PC-9 (cell line): ENCODE measurements at places on chromosomes 11 and 22. TPM values are rescaled to one million over a fixed set of nuclear protein-coding genes. Genes with fewer than 3 reads are reported as not detected.

DNA sequence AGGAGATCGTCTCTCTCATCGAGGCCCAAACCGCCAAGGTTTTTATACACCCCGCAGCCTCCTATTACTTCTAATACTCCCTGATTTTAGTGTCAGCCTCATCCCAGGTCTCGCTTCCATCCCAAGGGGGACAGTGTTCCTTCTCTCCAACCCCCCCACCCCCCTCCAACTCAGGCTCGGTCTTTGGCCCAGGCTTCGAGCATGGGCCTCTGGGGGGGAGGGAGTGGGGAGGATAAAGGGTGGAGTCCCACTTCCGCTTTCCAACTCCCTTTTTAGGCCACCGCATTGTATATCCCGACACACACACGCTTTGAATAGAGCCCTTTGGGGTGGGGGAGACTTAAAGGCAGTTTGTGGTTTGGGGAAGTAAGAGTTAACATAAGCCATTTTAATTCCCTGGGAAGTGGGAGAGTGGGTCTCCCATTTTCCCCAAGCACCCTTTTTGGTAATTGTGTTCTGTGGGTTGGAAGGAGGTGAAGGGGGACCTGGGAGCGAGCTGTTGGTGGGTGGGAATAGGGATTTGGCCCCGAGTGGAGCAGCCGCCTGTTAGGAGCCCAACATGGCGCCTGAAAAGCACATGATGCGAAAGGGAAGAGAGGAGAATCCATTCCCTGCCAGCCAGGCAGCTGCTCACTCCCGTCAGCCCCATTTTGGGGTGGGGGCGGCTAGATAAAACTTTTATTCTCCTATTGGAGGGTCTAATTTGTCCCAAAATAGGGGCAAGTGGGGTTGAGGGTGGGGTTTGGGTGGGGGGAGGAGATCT, 844 bp downstream of the PCF11 start:
- peaks cover 38% of the 10 kb centered on the region for H3K4me1 ChIP-seq
- peak; percentile 29 for DNase-seq
- peak overlapping the region; percentile 84 for H3K27ac ChIP-seq
- H3K36me3 ChIP-seq: peaks cover 33% of the 10 kb centered on the region
- H3K4me3 ChIP-seq: peak overlapping the region; percentile 97

- peaks cover 97% of the 10 kb centered on the region for H3K27me3 ChIP-seq
- no peak overlapping the region for H3K4me3 ChIP-seq
- DNase-seq: no peak
- H3K36me3 ChIP-seq: no peaks in the 10 kb centered on the region
- H3K27ac ChIP-seq: no peak overlapping the region
These were observed 46.1 kb upstream of the JAM3 start for GRCh38 chr11:134022748-134023147.

DNA sequence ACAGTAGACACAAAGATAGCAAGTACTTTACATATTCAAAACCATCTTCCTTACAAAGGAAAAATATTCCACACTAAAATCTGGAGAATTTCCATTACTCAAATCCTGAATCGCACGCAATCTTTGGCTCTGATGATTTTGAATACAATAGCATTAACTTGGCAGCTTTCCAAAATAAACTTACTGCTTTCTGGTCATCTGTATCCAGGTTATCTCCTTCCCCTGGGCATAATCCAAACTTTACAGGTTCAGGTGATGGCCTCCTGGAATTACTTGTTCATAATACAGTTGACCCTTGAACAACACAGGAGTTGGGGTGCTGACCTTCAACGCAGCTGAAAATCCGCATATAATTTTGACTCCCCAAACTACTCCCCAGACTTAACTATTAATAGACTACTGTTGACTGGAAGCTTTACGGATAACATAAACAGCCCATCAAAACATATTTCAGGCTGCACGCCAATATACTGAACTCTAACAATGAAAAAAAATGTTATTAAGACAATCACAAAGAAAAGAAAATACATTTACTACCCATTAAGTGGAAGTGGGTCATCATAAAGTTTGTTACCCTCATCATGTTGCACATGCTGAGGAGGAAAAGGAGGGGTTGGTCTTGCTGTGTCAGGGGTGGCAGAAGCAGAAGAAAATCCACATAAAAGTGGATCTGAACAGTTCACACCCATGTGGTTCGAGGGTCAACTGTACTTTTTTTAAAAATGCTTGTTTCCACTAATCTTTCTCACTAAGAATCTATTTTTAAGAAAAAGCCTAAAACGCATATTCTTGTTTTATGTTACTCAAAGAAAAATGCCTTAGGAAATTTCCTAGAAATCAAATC, 6.5 kb downstream of the MTMR2 start:
- H3K4me1 ChIP-seq: peaks cover 54% of the 10 kb centered on the region
- H3K27me3 ChIP-seq: no peaks in the 10 kb centered on the region
- no peak overlapping the region for H3K4me3 ChIP-seq
- peaks cover 26% of the 10 kb centered on the region; the same call in 1 of the 2 replicates for H3K36me3 ChIP-seq
- H3K27ac ChIP-seq: no peak overlapping the region

DNA sequence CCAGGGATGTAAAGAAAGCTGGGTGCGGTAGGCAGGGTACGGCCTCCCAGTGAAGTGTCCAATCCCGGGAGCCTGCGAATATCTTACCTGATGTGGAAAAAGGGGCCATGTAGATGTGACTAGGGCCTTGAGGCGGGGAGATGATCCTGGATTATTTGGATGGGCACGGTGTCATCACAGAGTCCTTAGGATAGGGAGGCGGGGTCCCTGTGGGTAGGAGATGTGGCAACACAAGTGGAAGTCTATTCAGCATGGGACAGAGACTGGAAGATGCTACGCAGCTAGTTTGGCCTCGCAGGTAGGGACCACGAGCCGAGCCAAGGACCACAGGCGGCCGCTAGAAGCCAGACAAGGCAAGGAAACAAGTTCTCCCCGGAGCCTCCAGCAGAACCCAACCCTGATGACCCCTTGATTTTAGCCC, 46.4 kb upstream of the SHANK2 start:
- peaks cover 49% of the 10 kb centered on the region for H3K4me1 ChIP-seq
- H3K36me3 ChIP-seq: no peaks in the 10 kb centered on the region
- no peaks in the 10 kb centered on the region for H3K27me3 ChIP-seq
- no peak overlapping the region for H3K4me3 ChIP-seq
- H3K27ac ChIP-seq: peak overlapping the region; percentile 66
- no peak for DNase-seq

GRCh38 chr11:95912902-95913560, 10.9 kb downstream of the MTMR2 start:
- H3K27ac ChIP-seq: peak overlapping the region; percentile 15; the same call in 1 of the 2 replicates
- H3K36me3 ChIP-seq: peaks cover 36% of the 10 kb centered on the region; the same call in 1 of the 2 replicates
- H3K4me3 ChIP-seq: no peak overlapping the region
- H3K27me3 ChIP-seq: no peaks in the 10 kb centered on the region

- no peak overlapping the region for H3K4me3 ChIP-seq
- no peaks in the 10 kb centered on the region for H3K4me1 ChIP-seq
- no peaks in the 10 kb centered on the region for H3K36me3 ChIP-seq
- DNase-seq: no peak
These were observed 45.2 kb downstream of the PLAAT5 start for GRCh38 chr11:63445720-63446119.

DNA sequence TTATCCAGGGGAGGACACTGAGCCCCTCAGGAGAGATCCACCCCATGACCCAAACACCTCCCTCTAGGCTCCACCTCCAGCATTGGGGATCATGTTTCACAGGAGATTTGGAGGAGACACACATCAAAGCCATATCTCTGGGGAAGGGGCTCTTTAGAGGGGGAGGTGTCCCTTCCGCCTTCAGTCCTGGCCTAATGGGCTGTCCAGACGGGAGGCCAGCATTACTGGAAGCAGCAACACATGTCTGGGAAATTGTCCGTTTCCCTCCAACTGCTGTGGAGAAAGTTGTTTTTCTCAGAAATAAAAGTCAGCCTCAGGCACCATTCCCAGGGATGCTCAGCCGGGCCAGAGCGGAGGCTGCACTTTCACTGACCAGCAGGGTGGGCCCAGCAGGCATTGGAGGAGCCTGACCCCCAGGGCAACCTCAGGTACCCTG, 9.5 kb downstream of the CACNA1I start:
- no peak overlapping the region for H3K4me3 ChIP-seq
- H3K36me3 ChIP-seq: no peaks in the 10 kb centered on the region
- peaks cover 7% of the 10 kb centered on the region for H3K4me1 ChIP-seq
- no peak for DNase-seq
- H3K27ac ChIP-seq: no peak overlapping the region
- peaks cover 10% of the 10 kb centered on the region for H3K27me3 ChIP-seq

GRCh38 chr11:106624377-106624776, 393.9 kb downstream of the GUCY1A2 start:
- no peaks in the 10 kb centered on the region for H3K4me1 ChIP-seq
- H3K4me3 ChIP-seq: no peak overlapping the region
- H3K27ac ChIP-seq: no peak overlapping the region
- no peak for DNase-seq
- no peaks in the 10 kb centered on the region for H3K36me3 ChIP-seq
- no peaks in the 10 kb centered on the region for H3K27me3 ChIP-seq

- H3K4me1 ChIP-seq: peaks cover 21% of the 10 kb centered on the region
- no peak overlapping the region for H3K4me3 ChIP-seq
- no peak overlapping the region for H3K27ac ChIP-seq
- DNase-seq: no peak
- H3K27me3 ChIP-seq: no peaks in the 10 kb centered on the region
These were observed 1.6 kb upstream of the PLXNB2 start for GRCh38 chr22:50308986-50309600.

- H3K4me3 ChIP-seq: no peak overlapping the region
- H3K27ac ChIP-seq: peak overlapping the region; percentile 78
- DNase-seq: peak; percentile 80
- H3K4me1 ChIP-seq: peaks cover 57% of the 10 kb centered on the region
- no peaks in the 10 kb centered on the region for H3K36me3 ChIP-seq
- no peaks in the 10 kb centered on the region for H3K27me3 ChIP-seq
These were observed 63.7 kb downstream of the MAML2 start for GRCh38 chr11:96279018-96279895.

- H3K27ac ChIP-seq: no peak overlapping the region
- DNase-seq: no peak
- no peak overlapping the region for H3K4me3 ChIP-seq
- no peaks in the 10 kb centered on the region for H3K27me3 ChIP-seq
- peaks cover 13% of the 10 kb centered on the region for H3K4me1 ChIP-seq
- no peaks in the 10 kb centered on the region for H3K36me3 ChIP-seq
These were observed 14.6 kb upstream of the POLD3 start for GRCh38 chr11:74577624-74578396.

- no peaks in the 10 kb centered on the region for H3K27me3 ChIP-seq
- no peak overlapping the region for H3K27ac ChIP-seq
- DNase-seq: no peak
- no peaks in the 10 kb centered on the region for H3K36me3 ChIP-seq
- no peaks in the 10 kb centered on the region for H3K4me1 ChIP-seq
- no peak overlapping the region for H3K4me3 ChIP-seq
These were observed 191.3 kb downstream of the KIF18A start for GRCh38 chr11:27916541-27917100.

DNA sequence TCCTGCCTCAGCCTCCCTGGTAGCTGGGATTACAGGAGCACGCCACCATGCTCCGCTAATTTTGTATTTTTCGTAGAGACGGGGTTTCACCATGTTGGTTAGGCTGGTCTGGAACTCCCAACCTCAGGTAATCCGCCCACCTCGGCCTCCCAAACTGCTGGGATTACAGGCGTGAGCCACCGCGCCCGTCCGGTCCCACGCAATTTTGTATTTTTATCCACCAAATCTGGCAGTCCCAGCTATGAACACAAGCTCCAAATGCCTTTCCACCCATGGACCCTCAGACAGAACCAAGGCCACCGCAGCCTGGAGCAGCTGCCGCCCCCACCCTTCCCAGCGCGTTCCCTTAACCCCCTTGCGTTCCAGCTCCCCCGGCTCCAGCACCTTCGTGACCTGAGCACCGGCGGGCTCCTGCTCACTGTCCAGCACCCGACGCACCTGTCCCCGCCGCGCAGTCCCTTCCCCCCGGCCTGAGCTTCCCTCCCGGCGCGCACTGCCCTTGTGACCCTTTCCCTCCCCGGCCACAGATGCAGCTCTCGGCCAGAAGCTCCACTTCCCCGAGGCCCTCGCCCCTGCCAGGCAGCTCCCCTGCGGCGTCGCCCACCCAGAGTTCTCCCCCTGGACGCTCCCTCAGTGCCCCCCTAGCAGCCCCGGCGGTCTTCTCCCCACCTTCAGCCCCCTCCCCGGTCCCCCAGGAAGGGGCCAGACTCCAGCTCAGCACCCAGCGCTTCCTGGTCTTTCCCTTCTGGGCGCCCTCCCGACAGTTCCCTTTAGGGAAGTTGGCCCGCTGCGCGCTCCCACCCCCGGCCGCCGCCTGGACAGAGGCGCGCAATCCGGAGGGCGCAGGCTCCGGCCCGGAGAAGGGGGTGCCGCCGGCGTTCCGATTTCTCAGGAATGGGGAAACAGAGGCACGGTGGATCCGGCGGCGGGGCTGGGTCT, 5.6 kb upstream of the ZBED4 start:
- no peak for DNase-seq
- H3K4me3 ChIP-seq: no peak overlapping the region
- H3K4me1 ChIP-seq: peaks cover 8% of the 10 kb centered on the region
- no peaks in the 10 kb centered on the region for H3K36me3 ChIP-seq
- no peak overlapping the region for H3K27ac ChIP-seq

DNA sequence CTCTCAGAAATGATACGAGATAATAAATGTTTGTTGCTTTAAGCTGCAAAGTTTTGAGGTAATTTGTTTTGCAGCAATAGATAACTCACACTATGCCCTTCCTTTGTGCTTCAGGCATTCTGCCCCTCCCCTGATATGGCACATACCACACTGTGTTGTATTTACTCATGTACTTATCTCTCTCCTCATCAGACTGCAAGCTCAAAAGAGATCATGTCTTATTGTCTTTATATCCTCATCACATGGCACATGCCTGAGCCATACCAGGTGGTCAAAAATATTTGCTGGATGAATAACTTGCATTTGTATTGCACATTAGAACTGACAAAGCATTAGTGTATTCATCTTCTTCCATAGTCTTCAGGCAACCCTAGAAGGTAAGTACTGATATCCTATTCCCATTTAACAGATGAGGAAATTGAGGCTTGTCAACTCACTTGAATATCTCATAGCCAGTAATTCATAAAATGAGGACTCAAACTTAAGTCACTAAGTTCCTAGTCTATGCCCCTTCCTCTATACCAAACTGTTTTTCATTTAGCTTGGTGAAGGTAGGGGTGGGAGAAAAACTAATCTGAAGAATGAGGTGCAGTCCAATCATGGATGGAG, 83.9 kb upstream of the EED start:
- H3K4me1 ChIP-seq: peaks cover 50% of the 10 kb centered on the region
- DNase-seq: peak; percentile 98
- H3K27ac ChIP-seq: peak overlapping the region; percentile 36

- DNase-seq: no peak
- H3K36me3 ChIP-seq: no peaks in the 10 kb centered on the region
- H3K4me3 ChIP-seq: no peak overlapping the region
- no peaks in the 10 kb centered on the region for H3K27me3 ChIP-seq
- no peak overlapping the region for H3K27ac ChIP-seq
- no peaks in the 10 kb centered on the region for H3K4me1 ChIP-seq
These were observed 46.9 kb downstream of the ME3 start for GRCh38 chr11:86625544-86625943.

GRCh38 chr22:17496841-17497240, 66.5 kb upstream of the SLC25A18 start:
- H3K27ac ChIP-seq: no peak overlapping the region
- H3K36me3 ChIP-seq: no peaks in the 10 kb centered on the region
- H3K4me1 ChIP-seq: no peaks in the 10 kb centered on the region
- peaks cover 64% of the 10 kb centered on the region for H3K27me3 ChIP-seq
- H3K4me3 ChIP-seq: no peak overlapping the region

Gene PHF21B
- total RNA-seq: not detected in 2 replicates

Gene DEFB131B
- not detected in 2 replicates for total RNA-seq

Gene TRPC6
- not detected in 2 replicates for total RNA-seq

Gene LRRC55
- total RNA-seq: not detected in 2 replicates

Gene LMNTD2
- total RNA-seq: 12.8 and 16.3 TPM in 2 replicates

Gene CHRNA10
- total RNA-seq: 1.2 and 1.9 TPM in 2 replicates

Gene OR51B5
- 1.2 and 2.7 TPM in 2 replicates for total RNA-seq

Gene SYCE3
- total RNA-seq: not detected in 2 replicates

Gene CASP1
- 2.3 and 4.7 TPM in 2 replicates for total RNA-seq

Gene GRIK4
- total RNA-seq: not detected in 2 replicates

Gene CBLIF
- not detected in 2 replicates for total RNA-seq

Gene MS4A15
- not detected in 2 replicates for total RNA-seq

Gene RAB38
- 12.7 and 14.2 TPM in 2 replicates for total RNA-seq
